T-helper 2 cell (primary cell): ENCODE measurements at places on chromosomes 13 and 19.

DNA sequence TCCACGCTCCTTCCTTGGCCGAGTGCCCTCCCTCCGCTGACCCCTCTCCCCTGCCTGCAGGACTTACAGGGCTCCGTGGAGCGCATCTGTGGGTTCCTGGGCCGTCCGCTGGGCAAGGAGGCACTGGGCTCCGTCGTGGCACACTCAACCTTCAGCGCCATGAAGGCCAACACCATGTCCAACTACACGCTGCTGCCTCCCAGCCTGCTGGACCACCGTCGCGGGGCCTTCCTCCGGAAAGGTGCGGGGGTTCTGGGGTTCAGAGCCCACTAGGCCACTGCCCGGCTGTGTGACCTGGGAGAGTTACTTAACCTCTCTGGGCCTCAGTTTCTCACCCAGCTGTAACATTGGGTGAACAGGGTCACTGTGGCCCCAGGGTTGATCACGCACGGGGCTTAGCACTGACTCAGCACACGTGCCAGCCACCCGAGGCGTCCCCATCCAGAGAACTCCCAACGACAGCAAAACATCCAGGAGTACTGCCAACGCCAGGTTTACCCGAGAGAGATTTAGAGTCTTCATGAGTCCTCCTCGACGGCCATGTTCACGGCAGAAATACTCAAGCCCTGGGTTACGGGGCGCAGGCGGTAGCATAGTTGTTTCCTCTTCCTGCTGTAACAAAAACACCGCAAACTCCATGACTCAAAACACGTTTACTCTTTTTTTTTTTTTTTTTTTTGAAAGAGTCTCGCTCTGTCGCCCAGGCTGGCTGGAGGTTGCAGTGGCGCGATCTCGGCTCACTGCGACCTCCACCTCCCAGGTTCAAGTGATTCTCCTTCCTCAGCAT lies 9.7 kb upstream of the SPACA4 start:
- DNase-seq, result peak; percentile 37

- no peak for DNase-seq
Observed at GRCh38 chr13:102928941-102929675, 83.3 kb downstream of the ERCC5 start.

GRCh38 chr13:42874221-42874620 lies 92.8 kb downstream of the FAM216B start:
- DNase-seq, result no peak

DNA sequence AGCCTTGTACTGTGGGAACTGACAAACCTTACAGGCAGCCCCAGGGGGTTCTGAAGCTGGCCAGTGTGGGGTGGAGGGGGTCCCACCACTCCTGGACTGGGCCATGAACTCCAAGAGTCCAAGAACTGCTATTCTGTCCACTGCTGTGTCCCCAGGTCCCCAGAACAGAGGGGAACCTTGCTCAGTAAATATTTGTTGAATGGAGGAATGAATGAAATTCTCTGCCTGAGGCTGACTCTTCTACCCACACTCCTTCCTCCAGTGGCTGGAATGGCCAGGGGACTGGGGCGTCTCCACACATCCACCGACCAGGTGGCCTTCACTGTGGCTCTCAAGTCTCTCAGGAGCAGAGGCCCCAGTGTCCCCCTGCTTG lies 11.6 kb downstream of the WIZ start:
- no peak for DNase-seq

DNA sequence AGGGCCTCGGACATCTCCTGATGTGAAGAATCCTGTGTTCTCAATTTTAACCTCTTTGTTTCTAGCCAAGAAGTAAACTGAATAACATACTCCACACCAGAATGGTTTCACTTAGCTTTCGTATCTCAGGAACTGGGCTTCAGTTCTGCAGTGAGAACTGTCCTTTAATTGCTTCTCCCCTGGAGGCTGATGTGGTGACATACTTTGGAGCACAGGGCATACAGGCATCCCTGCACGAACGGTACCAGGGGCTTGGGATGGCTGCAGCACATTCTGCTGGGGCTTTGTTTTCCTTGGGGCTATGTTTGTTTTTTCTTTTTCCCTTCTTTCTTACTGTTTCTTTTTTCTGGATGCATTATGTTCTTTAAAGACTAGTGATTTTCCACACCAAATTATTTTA lies 230.5 kb downstream of the TM9SF2 start:
- DNase-seq, result no peak
